Cortex of kidney (tissue), 1 donor: ENCODE measurements at places on chromosomes 5 and 9.

DNA sequence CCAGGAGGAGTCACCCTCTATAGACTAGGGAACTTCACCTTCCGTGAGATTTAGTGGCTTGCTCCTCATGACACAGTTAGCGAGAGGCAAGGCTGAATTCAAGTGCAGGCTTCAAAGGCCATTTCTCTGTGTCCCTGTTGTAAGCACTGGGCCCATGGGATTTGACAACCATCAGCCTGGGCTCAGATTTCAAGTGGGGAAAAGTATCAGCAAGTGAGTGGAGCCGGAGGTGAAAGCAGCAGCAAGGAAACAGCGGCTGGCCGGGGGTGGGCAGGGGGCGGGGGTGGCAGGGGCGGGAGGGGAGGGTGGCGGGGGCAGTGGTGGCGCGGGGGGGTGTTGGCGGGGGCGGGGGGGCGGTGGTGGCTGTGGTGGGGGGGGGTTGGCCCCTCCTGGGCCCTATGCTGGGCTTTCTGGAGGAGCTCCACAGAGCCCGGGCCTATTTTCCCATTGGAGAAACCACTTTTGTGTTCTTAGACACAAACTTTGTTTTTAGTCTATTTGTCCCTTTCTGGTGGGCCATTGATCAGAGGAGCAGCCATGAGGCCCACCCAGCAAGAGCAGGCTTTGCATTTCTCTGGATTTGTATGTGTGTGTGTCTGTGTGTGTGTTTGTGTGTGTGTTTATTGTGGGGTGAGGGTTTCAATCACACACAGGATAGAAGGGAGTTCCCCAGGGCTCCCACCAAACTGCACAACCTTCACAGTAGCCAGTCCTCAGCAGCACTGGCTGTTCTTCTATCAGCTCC lies 165.4 kb upstream of the RAI14 start:
- DNase-seq, result no peak

DNA sequence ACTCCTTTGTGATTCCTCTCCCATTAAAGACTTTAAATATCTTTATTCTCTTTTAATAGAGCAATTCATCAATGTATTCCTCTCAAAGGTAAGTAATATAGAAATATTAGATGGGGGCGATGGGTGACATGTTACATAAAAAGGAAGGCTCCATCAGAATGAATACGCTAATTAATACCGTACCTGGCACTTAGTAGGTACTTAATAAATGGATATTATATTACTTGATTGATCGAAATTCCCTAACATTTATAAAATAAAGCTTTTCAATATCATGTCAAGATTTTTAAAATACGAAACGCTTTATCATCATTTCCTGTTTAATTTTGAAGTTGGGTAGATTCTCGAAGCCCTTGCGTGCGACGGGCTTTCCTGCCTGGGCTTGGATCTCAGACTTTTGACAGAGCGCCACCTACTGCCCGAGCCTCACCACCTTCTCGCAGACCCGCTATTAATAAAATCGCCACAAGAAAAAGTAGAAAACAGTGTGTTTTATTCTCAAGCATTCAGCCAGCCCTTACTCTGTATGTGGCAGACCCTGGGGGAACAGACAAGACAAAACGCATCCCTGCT lies 99.4 kb downstream of the C5orf15 start:
- no peak for DNase-seq

DNA sequence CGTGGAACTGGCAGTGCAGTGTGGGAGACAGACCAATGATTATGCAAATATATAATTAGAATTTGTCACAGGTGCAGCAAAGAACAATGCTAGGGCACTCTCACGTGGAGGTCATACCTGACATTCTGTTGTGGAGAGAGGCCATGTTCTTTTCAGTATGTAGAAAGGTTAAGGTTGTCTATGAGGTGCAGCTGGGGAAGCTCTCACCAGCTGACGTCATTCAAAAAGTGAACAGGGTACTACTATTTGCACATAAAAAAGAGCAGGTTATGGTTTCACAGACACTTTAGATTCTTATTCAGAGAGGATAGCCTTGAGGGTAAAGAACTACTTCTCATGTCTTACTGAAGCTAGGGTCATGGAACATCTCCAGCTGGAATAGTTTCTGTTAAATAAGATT lies 19.1 kb downstream of the SH3GL2 start:
- no peak for DNase-seq

DNA sequence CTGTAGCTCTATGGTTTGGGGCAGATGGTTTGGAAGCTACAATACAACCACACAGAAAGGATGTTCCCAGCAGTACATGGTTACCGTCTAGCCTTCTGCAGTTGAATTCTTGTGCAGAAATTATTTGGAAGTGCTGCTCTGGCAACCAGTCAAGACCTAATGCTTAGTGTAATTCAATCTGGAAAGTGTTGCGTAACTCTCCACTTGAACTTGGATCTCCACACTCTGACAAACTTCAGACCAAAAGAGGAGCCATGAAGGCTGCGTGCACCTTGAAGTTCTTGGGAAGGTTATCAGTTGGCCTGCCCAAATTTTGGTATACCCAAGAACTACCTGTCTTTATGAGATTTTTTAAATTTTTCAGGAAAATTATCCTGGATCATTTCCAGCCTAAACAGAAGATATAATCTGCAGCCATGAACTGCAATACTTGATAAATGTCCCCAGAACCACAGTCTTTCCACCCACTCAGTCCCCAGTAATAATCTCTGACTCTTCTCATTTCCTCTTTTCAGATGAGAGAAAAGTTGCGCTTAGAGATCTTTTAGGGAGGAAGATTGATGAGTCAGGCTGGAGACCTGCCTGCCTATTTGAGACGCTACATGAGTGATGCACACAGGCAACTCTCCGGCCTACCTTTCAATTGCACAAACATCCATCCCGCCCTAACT lies 159.9 kb downstream of the FANCC start:
- DNase-seq, result no peak

DNA sequence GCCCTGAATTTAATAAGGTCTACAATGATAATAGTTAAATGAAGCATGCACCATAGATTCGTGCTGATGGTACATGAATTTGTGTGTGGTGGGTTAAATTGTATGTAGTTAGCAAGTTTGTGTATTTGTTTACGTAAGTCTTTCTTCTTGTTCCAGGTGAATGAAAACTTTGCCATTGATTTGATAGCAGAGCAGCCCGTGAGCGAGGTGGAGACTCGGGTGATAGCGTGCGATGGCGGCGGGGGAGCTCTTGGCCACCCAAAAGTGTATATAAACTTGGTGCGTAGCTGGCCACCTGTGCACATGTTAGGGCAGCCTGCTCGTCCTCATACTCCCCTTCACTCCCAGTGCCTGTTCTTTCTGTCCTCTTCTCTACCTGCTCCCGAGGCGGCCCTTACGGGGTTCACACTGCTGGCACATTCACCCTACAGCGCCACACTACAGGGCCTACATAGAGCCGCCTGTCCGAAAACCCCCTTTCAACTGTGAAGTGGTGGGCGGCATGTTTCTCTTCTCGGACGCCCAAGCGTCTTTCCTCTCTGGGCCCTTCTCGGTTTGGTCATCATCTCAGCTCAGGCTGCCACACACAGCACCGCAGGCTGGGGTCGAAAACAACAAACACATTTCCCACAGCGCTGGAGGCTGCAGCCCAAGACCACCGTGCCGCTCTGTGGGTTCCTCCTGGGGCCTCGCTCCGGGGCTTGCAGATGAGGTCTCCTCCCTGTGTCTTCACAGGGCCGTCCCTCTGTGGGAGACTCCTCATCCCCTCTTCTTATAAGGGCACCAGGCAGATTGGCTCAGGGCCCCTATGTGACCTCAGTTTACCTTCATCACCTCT lies 13.2 kb downstream of the NDUFS6 start:
- no peak for DNase-seq

- DNase-seq, result no peak
Measured at GRCh38 chr5:112870966-112871365, 9.9 kb downstream of the SRP19 start.

DNA sequence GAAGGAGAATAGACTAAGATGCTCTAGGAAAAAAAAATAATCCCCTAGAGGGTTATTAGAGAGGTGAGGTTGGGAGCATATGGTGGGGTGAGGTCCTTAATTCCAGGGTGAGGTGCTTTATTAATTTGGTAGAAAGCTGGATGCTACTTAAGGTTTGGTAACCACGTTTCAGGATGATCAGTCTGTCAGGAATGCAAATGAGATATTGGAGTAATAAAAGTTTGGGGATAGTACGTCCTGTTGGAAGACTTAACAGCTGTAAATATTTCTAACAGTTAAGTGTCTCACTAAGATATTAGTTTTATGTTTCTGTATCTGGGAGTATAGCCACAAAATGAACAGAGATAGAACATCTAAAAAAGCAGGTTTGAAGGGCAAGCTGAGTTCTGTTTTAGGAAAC lies 578.9 kb downstream of the CETN3 start:
- DNase-seq, result no peak

DNA sequence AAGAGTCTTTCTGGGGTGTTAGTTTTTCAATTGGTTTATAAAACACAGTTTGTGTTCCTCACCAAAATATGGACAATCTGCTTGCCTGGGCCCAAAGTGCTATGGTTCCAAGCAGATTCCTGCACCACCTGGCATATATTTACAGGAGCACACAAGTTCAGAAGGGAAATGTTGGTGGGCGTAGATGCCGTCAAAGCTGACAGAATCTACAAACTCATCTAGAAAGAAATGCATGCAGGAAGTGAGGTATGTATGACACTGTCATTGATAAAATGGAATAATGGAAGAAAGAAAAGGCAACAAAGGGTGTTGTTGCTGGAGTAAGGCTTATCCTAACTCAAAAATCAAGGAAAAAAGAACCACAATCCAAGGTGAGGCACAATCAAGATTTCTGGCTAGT lies 225.8 kb downstream of the MLLT3 start:
- DNase-seq, result no peak
